ENCODE measurements at places on chromosomes 6 and 20.

DNA sequence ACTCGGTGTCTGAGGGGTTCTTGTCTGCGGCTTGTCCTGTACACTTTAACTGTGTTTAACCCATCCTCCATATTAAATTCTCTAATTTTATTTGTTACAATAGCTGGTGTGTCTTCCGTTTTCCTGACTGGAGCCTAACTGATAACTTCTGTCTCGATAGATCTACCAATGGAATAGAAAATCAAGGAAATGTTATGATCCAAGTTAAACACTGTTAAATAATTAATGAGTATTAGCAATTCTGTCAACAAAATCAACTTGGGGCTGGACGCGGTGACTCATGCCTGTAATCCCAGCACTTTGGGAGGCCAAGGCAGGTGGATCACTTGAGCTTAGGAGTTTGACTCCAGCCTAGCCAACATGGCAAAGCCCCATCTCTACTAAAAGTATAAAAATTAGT lies 81.7 kb downstream of the DNAH8 start:
- DNase-seq = no peak

- DNase-seq = no peak
Observed at GRCh38 chr6:149477544-149477943, 7.3 kb downstream of the ZC3H12D start.

- DNase-seq = no peak
Observed at GRCh38 chr6:139903411-139904157, 529.1 kb upstream of the CITED2 start.

DNA sequence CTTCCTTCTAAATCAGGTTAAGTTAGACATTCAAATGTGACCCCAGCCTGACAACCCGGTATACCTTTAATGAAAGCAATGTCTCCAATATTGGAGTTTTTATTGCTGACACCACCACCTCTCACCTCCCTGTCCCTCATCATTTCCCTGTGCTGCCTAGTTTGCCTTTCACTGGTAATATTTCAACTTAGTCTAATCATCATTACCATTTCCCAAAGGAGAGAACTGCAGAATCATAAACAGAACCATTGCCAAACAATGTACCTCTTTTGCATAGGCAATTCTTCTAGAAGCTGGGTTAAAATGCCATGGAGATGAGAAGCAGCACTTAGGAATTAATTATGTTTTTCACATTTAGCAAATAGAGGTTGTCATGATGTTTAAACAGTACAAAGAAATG lies 370.3 kb downstream of the LAMA2 start:
- DNase-seq = no peak

GRCh38 chr20:34254979-34255378 lies 13.8 kb downstream of the ASIP start:
- DNase-seq = no peak

GRCh38 chr6:90369024-90369519 lies 72.4 kb upstream of the BACH2 start:
- DNase-seq = no peak

DNA sequence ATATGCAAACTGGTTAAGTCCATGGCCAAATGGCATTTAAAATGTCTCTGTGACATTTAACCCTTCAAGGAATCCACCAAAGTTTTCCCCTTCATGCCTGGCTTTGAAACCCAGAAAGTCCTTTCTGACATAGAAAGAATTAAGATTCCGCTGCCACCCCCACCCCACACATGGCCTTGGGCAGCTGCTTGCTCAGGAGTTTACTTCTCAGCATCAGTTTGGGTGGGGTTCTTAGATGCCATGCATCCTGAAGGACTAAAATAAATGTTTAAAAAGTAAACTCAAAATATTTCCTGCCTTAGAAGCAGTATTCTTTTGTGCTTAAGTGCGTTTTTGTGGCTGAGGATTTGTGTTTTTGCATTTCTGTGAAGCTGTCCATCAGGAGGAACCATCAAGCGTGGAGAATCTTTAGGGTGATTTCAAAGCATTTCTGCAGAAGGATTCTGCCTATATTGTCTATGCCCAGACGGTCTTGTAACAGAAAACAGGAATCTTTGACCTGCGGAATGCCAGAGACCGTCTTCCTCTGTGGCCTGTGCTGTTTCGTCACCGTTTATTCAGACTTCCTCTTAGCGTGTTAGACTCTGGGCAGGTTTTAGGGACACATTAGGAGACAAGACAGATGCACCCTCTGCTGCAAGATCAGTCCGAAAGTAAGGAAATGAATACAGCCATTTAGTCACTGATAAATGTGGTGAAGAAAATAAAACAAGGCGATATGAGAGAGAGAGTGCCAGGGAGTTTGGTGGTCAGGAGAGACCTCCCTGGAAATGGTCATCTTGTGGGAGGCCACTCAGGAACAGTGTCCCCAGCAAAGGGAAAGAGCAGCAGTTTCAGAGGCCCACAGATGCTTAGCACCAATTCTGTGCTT lies 6.2 kb downstream of the DUSP22 start:
- no peak for DNase-seq

DNA sequence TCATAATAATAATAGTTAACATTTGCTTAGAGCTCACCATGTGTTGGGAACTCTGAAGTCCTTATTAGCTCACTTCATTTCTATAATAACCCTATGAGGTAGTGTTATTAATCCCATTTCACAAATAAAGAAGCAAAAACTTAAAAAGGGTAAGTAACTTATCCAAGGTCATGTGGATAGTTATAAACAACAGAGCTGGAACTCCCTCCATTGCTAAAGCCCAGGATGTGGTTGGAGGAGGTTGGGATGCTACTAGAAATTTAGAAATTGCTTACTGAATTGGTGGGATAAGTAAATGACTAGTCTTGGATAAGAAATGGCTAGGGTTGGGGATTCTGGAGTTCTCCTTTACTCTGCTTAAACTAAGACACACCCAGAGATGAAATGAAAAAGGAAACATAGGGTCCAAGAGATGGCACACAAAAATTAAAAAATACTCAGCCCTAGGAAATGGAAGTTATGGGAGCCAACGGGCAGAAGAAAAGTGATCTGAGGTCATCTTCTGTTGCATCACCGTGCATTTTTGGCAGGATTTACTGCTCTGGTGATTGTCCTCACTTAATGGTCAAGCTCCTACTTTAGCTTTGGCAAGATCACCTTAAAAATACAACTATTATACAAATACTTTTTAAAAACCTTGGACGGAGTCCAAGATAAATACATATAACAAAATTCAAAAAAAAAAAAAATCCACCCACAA lies 7.7 kb upstream of the CLIC5 start:
- no peak for DNase-seq

DNA sequence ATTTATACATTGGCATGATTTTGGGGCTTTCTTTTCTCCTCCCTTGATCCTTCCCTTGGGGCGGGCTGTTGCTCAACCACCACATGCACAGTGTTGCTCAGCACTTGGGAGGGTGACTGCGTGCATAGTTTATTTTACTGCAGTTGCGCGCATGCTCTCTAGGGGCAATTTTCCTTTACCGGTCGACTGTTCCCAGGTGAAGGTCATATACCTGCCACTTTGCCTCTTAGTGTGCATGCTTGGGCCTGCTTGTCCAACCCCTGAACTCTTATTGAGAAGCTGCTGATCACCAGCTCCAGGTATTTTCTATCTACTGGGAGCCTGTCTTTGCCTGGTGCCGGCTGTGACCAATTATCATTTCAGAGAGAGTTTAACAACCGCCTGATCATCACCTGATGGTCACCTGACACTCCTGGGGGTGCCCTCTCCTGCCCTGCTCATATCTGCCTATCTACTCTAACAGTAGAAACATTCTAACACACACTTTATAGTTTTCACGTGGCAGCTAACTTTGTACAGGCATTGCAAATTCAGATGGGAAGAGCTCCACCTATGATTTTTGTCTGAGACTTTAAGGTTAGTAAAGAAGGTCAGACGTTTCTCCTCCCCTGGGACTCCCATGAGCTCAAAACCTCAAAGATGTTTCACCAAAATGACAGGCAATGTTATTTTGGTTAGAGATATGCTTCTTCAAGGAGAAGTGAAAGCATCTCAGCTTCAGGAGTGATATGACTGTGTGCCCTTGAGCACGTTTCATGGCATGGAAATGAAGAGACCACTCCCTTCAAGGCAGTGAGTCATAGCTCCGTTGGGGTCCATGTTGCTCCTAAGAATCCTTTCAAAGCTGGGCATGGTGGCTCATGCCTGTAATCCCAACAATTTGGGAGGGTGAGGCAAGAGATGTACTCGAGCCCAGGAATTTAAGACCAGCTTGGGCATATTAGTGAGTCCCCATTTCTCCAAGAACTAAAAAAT lies 227.5 kb upstream of the MYLIP start:
- DNase-seq = no peak

DNA sequence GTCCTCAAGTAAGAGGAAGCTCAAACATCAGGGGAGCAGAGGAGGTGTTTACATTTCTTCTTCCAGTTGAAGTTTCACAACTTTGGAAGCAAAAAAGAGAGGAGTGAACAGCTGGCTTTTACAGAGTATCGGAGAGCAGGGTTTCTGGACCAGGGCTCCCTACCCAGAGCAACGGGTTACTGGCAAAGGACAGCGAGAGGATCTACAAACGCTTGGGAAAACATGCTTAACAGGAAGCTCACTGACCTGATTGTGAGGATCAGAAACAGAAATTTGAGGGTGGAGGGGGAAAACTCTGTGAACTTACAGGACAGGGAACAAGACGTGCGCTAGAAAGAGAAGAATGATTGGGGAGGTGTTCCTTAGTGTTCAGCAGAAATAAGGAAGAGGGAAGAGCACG lies 85.7 kb upstream of the TAB2 start:
- DNase-seq = no peak

GRCh38 chr6:7879980-7880717 lies 30.4 kb downstream of the TXNDC5 start:
- no peak for DNase-seq

DNA sequence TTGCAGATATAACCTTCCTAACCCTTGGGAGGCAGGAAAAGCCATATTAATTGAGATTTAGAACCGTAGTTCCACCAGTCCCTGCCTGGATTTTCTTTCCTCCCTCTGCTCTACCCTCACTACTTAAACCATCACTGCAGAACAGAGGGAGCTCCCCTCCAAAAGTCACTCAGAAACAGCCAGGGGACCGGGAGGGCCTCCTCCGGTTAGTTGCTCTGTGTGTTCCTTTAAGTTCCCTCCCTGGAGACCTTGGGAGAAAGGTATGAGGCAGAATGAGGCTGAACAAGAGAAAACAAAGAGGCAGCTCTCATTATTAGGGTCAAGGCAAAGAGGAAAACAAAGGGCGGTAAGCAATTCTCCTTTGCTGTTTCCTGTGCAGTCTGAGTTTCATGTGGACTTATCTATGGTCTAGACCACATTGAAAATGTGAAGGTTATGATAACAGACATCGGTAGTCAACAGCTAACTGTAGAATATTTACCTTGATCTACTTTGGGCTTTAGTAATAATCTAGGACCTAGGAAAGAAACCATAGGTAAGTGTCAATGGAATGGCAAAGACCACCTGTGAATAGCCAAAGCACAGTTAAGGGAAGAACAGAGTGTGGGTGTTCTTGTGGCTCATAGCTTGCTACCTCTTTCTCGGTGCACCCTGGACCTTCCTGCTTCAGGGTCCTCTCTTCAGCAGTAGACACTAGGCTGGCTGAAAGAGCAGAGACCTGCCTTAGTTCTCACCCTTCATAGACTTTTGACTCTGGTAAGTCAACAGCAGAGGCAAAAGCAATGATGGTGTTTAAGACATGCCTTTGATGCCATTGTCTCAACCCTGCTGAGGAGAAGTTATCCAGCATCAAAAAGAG lies 250.9 kb upstream of the CITED2 start:
- no peak for DNase-seq

DNA sequence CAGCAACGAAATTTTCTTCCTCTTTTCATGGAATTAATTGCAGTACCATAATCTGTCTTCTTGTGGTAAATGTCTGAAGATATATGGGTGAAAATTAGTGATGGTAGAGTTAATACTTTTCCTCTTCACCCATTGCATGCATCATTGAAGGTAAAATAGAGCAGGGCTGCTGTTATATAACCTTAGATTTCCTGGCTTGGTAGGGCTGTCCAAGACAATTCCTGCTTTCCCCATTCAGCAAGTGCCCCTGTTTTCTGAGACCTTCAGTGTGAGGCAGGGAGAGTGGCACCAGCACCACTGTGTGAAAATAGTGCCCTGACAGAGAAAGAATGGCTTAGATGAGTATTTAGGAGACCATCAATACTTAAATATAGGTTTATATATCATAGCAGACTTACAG lies 202.0 kb downstream of the ZFAND3 start:
- no peak for DNase-seq

- peak; percentile 48 for DNase-seq
Observed at GRCh38 chr6:91626911-91627310, 1040.0 kb upstream of the MAP3K7 start.

GRCh38 chr6:130425537-130425936 lies 59.7 kb downstream of the TMEM200A start:
- DNase-seq = no peak

GRCh38 chr6:12351672-12352071 lies 61.5 kb downstream of the EDN1 start:
- DNase-seq = no peak

- DNase-seq = no peak
Observed at GRCh38 chr6:56486681-56487080, 156.0 kb downstream of the DST start.

GRCh38 chr20:2706688-2707352 lies 14.2 kb downstream of the EBF4 start:
- no peak for DNase-seq

DNA sequence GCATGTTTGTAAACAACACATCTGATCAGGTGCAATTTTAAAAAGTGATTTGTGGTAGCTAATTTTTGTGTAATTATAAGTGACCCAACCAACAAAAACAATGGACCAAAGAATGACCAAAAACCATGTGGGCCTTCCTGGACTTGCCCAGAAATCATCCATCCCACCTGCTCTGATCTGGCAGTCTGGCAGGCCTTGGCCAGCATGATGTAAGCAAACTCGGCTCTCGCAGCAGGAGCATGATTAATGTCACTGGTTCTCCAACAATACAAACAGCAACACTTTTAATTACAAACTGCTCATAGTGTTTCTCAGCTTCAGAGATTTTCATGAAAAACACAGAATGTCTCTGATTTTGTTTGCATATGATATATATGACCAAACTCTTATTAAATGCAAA lies 16.1 kb downstream of the TP53INP2 start:
- no peak for DNase-seq

DNA sequence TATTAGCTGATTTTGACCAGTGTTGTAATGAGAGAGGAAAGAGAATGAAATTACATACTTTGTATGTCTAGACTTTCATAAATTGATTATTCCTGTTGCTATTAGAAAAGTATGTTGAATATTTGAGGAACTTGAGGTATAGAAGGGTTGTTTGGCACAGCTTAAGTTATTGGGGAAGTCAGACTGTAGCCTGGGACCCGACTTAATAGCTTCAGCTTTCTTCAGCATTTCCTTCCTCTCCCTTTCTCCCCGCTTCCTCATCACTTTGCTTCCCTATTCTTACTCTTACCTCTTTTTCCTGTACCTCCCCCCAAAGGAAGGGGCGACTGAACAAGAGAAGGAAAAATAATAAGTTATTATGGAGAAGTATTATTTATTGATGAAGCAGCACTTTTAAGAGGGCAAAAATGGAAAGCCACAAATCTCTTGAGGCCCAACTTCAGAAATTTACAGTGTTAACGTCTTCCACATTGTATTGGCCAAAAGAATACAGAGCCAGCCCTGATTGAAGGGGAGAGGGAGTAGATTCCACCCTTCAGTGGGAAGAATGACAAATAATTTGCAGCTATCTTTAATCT lies 7.4 kb downstream of the SENP6 start:
- no peak for DNase-seq

All from NCI-H1105 treated with DMSO at 0.1 percent for 48 hours (cell line).